ENCODE measurements at places on chromosomes 2 and 18. TPM values are rescaled to one million over a fixed set of nuclear protein-coding genes. Genes with fewer than 3 reads are reported as not detected.

Gene RBM44
- total RNA-seq, result not detected

Gene SERPINB10
- 1.0 TPM for total RNA-seq

Gene RTP5
- not detected for total RNA-seq

Gene EVX2
- not detected for total RNA-seq

Gene NPPC
- not detected for total RNA-seq

Gene ANKRD30B
- total RNA-seq, result 0.33 TPM

Gene MFF
- total RNA-seq, result 152 TPM

Gene IL1A
- total RNA-seq, result 0.06 TPM

Gene DRC1
- not detected for total RNA-seq

Gene FAM228A
- total RNA-seq, result not detected

Gene MAP3K19
- not detected for total RNA-seq
